ENCODE measurements at places on chromosomes 16 and 17.

DNA sequence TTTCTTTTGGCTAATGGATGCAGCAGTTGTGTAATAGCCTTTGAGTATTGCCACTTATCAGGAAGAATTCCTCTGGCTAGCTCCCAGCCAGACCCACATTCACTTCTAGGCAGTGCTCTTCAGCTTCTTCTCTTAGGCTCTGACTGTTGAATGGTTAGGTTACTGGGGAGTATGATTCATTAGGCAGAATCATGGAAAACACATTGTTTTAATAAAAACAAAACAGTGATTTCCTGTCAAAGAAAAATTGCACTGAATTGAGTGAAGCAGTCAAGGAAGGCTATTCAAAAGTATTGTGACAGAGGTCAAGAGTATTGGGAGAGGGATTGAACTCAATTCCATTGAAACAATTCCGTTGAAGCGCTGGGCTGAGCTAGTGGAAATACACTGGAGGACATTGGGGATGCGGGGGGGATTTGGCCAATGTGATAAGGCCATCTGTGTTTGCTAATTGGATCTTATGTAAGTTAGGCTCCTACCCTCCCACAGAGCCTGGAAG is 68.0 kb downstream of the CNTNAP4 start:
- DNase-seq, result no peak

- DNase-seq, result no peak
These were observed 10.0 kb upstream of the NAGLU start for GRCh38 chr17:42526031-42526444.

DNA sequence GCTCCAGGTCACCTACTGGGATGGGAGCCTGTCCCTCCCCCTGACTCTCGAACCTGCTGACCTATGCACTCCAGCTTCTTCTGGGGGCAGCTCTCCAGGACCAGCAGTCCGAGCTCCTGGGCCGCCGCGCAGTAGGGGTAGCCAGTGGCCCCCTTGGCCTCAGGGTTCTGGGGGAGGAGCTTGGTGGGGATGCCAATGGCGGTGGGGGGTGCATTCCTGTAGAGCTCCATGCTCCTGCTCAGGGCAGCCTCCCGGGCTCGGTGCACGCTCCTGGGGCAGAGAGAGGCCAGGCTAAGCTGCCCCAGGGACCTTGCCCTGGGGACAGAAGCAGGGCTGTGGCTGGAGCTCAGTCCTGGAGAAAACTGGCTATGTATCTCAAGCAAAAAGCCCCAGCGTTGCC is 7.7 kb upstream of the SPATA2L start:
- no peak for DNase-seq

GRCh38 chr17:45942284-45942683 is 47.9 kb downstream of the MAPT start:
- no peak for DNase-seq

- no peak for DNase-seq
These were observed 10.4 kb downstream of the SLC25A10 start for GRCh38 chr17:81722184-81723120.

GRCh38 chr17:17987187-17987896 is 14.7 kb downstream of the DRC3 start:
- no peak for DNase-seq

DNA sequence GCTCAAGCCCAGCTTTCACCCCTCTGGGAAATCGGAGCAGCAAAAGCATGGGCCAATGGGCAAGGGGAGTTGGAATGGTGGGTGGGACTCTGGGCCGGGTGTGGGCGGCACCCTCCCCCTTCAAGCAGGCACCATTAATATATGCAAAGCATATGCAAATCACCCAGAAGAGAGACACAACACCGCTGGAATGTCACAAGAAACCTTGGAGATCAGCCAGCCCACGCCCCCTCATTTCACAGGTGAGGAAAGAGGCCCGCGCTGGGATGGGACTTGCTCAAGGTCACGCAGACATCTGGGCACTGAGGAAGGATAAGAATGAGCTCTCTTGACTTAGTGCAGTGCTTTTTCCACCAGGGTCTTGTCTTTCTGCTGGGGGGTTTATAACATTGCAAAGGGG is 4.8 kb downstream of the SRCIN1 start:
- no peak for DNase-seq

DNA sequence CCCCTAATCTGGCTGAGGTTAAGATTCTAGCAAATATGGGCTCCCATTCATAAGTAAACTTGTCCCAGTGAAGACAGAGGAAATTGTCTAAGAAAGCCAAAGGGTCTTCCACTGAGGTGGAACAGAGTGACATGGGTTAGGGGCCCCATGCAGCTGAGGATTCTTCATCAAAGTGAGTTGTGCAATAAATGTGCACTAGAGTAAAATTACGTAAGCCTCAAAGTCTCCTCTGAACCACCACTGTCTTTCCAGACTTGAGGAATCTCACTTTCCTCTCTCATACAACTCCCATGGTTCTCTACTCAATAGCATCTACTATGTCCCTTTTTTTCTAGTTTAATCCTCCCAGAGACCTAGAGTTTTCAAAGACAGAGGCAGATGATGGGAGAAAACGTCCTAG is 132.4 kb downstream of the CA10 start:
- no peak for DNase-seq

DNA sequence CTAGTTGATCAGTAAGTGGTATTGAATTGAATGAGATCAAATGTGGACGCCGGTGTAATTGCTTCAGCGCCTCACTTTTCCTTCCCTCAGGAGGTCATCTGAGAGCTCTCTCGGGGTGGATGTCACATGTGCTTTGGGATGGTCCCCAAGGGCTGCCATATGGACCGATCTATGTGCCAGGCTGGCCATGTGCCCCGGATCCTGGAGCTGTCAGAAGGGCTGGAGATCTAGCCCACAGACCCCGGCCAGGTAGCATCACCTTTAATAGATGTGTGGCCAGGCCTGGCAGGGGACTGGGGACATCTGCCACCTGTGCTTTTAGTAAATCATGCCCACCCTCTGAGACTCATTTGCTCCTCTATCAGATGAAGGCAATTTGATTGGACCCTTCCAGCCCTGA is 95.3 kb upstream of the CRHR1 start:
- no peak for DNase-seq

- no peak for DNase-seq
These were observed 47.9 kb downstream of the TOM1L2 start for GRCh38 chr17:17924131-17924856.

- no peak for DNase-seq
These were observed 21.3 kb upstream of the SALL1 start for GRCh38 chr16:51172368-51172767.

- no peak for DNase-seq
These were observed 296.6 kb upstream of the MYOCD start for GRCh38 chr17:12369065-12369464.

GRCh38 chr16:87101903-87102302 is 215.3 kb downstream of the C16orf95 start:
- no peak for DNase-seq

DNA sequence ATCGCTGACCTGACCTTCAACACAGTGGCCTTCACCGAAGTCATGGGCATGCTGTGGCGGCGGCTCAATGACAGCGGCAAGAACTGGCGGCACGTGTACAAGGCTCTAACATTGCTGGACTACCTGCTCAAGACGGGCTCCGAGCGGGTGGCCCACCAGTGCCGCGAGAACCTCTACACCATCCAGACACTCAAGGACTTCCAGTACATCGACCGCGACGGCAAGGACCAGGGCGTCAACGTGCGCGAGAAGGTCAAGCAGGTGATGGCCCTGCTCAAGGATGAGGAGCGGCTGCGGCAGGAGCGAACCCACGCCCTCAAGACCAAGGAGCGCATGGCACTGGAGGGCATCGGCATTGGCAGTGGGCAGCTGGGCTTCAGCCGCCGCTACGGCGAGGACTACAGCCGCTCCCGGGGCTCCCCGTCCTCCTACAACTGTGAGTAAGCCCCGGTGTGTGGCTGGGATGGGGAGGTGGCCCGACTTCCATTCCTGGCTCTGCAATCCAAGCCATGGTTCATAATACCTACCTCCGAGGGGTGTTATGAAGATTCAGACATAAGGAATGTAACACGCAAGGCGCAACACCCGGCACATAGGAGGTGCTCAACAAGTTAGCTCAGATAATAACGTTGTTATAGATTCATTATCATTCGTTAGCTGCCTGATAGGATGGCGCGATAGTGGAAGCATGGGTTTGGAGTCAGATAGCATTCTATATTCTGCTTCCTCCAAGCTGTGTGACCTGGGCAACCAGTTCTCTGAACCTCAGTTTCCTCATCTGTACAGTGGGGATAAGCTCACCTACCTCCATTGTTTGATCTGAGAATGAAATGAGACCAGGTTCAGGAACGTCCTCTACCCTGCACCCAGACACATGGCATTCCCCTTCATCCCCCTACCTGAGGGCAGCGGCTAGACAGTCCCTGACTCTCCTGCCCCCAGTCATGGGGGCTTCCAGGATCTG is 4.4 kb downstream of the EPN3 start:
- DNase-seq, result no peak

DNA sequence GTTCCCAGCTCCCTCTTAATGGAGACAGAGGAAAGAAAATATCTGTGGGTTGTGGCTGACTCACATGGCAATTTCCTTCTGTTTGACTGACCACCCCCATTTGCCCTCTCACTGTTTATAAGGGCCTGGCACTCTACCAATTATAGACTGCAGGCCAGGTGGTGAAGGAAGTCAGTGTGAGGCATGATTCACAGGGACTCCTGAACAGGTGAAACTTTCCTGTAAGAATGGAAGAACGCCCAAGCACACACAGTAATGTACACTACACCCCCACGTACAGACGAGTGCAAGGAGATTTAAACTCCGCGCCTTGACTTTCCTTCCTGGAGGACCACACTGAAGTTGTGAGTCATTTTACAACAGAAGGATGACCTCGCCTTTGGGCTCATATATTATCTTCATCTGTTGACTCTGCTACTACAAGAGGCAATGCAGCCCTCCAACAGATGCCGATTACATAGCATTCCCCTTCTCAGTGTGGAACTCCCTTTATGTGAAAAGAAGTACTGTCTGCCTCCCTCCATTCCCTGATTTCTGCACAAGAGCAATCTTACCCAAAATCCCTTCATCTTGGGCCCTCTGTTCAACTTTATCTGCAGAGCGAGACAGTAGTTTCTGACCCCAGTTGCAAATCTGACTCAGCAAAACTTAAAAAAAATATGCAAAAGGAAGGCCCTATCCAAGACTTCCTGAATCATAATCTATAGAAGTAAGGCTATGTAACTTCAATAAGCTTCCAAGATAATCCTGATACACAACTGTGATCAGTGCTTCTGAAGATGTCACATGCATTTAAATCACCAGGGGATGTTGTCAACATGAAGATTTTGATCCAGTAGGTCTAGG is 163.6 kb downstream of the SHISA6 start:
- DNase-seq, result no peak

DNA sequence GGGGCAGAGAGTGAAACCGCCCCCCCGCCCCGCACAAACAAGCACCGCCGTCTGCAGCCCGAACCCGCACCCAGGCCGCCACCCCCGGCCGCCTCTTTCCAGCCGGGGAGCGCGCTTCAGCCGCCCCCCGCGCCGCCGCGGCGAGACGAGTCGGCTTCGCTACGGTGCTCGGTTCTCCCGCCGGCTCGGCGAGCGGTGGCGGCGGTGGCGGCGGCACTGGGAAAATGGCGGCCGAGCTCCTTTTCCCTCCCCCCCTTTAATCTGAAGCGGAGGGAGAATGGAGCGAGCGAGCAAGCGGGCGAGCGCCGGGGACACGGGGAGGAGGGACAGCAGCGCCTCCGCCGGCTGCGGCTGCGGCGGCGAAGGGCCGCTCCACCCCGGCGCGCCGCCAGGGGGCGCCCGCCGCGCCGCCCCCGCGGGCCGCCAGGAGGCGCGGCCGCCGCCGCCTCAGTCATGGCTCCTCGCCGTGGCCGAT is at the start of gene KANSL1:
Gene KANSL1, minus strand, starts transcription at position 279 of the 475 bp plus-strand sequence. CDS start 21,286 bp downstream, outside the sequence.
- DNase-seq, result peak; percentile 89

DNA sequence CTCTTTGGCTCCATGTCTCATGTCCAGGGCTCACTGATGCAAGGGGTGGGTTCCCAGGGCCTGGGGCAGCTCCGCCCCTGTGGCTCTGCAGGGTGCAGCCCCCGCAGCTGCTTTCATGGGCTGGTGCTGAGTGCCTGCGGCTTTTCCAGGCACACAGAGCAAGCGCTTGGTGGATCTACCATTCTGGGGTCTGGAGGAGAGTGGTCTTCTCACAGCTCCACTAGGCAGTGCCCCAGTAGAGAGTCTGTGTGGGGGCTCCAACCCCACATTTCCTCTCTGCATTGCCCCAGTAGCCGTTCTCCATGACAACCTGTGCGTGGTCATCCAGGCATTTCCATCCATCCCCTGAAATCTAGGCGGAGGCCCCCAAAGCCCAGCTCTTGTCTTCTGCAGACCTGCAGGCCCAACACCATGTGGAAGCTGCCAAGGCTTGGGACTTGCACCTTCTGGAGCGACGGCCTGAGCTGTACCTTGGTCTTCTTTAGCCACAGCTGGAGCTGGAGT is 5.2 kb downstream of the IL32 start:
- no peak for DNase-seq

DNA sequence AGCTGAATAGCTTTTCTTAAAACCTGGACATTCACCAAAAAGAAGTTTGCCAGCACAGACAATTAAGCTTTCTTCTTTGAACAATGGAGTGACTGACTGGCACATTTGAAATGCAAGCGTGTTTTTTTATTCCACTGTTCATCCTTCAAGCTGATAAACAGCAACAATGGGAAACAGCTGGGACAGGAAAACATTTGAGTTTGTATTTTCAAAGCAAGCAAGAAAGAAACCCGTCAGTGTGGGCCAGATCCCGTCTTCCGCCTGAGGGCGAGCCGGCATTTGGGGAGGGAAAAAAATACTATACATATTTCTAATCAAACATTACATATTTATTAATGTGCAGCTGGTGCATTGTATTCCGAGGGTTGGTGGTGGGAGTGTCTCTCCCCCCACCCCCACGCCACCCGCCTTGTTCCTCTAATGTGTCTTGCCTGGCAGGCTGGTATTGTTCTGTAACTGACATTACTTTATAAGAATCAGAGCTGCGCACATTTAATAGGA is 94.3 kb downstream of the CYLD start:
- no peak for DNase-seq

DNA sequence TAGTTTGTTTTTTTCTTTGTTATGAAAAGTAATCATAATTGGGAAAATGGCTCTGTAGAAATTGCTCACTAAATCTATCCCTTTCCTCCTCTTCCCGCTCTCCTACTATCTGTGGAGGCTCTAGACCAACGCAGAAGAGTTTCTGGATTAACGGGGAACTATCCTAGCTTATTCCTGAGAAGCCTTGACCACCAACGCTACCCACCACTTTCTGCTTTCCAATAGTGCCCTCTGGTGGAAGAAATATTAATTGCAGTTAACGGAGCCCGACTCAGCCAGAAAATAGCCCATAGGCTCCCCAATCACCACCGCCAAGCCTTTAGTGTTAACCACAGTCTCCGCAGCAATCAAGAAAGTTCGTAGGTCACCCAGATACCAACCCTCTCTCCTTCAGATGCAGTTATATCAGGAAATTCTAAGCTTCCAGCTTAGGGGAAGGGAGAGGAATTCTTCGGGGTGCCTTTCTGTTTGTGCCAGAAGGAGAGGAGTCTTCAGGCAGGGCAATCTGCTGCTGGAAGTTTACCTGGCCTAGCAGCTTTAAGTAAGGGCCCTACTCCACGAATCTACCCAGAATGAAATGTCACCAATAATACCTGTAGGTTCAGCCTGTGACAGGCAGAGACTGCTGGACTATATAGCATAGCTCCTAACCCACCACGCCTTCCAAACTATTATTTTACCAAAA is 23.0 kb upstream of the NSRP1 start:
- peak; percentile 12 for DNase-seq

GRCh38 chr16:27245276-27246172 is 23.0 kb downstream of the NSMCE1 start:
- DNase-seq, result no peak

- no peak for DNase-seq
These were observed 253.2 kb downstream of the PRKCA start for GRCh38 chr17:66555605-66556004.

- no peak for DNase-seq
These were observed 53.1 kb downstream of the CMIP start for GRCh38 chr16:81497690-81498089.

GRCh38 chr16:4487955-4488498 is 11.8 kb downstream of the HMOX2 start:
- DNase-seq, result no peak
